ENCODE measurements at places on chromosomes 2 and 18.

DNA sequence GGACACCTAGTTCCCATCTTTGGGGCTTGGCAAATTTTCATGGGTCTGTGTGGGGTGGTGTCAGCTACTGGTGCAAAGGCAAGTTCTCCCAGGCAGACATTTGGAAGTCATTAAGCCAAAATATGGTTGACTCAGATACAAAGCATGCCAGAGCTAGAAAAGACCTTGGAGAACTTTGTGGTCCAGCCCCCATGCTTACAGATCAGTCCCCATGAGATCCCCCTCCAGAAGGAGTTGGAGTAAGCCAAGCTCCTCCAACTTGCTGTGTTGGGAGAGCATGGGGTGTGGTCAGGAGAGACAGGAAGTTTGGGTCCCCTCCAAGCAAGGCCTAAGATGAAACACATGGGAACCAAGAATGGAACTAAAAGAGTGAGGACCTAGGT lies 224.5 kb downstream of the CYP26B1 start:
- DNase-seq = no peak

GRCh38 chr2:24512831-24513230 lies 21.8 kb downstream of the NCOA1 start:
- DNase-seq = no peak

DNA sequence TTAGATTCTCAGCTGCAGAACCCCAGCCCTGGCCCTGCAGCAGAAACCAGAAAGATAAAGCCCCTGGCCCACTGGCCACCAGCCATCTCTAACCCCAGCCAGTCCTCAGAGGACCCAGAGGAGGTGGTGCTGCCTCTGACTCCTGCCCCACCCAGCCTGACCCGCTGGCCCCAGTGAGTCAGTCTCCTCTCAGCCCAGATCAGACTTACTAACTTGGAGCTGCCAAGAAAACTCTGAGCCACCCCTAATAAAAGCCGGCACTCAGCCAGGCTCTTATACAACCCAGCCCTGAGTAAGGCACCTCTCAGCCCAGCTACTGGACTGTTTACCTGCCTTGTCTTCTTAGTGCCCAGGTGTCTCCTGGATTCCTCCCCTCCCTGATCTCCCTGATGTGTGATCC lies 2.0 kb downstream of the SLC14A2 start:
- DNase-seq = peak; percentile 13

DNA sequence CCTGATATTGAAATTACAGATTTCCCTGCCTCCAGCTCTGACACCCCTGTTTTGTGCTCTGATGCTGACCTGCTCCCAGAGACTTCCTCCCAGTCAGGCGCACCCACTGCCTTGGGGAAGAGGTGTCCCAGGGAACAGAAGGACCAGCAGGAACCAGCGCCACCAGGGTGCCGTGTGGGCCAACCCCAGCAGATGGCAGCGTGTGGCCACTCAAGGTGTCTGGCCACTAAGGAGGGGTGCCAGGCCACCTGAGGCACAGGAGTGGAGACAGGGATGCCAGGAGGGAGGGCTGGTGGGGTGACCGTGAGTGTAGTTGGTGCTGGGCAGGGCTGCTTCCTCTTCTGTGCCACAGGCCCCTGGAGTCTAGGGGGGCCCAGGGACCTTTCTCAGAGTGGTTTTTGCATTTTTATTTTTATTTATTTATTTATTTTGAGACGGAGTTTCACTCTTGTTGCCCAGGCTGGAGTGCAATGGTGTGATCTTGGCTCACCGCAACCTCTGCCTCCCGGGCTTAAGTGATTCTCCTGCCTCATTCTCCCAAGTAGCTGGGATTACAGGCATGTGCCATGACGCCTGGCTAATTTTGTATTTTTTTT lies 56.0 kb downstream of the TEX44 start:
- DNase-seq = peak; percentile 55

- DNase-seq = no peak
These were observed 99.1 kb downstream of the HRH4 start for GRCh38 chr18:24559526-24559925.

- no peak for DNase-seq
These were observed 116.4 kb downstream of the PLB1 start for GRCh38 chr2:28612131-28612812.

DNA sequence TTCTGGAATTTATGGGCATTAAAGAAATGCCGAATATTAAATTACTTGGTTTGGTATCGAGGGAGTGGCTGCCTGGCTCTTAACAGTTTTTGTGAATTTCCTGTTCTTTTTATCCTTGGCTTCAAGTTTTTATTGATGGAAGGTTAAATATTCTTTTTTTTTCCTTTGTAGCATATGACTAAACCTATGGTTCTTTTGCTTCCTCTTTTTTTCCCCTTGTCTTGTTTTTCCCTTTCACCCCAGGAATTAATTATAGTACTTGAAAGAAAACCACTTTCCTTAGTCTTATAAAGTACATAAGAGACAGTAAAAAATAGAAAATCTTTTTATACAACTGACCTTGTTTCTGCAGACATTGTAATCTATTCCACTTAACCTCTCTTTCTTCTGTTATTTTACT lies 42.4 kb downstream of the MGAT5 start:
- no peak for DNase-seq
